Ecto neural progenitor cell (in vitro differentiated cells): ENCODE measurements at places on chromosomes 3 and 15.

GRCh38 chr3:59235634-59236012 lies 185.8 kb upstream of the CFAP20DC start:
- no peak for DNase-seq

- DNase-seq, result peak; percentile 72
Measured at GRCh38 chr3:193673845-193674244, 80.8 kb downstream of the OPA1 start.

GRCh38 chr3:33173103-33173502 lies 45.5 kb downstream of the SUSD5 start:
- no peak for DNase-seq

GRCh38 chr3:57986261-57986660 lies 22.0 kb upstream of the FLNB start:
- DNase-seq, result no peak

DNA sequence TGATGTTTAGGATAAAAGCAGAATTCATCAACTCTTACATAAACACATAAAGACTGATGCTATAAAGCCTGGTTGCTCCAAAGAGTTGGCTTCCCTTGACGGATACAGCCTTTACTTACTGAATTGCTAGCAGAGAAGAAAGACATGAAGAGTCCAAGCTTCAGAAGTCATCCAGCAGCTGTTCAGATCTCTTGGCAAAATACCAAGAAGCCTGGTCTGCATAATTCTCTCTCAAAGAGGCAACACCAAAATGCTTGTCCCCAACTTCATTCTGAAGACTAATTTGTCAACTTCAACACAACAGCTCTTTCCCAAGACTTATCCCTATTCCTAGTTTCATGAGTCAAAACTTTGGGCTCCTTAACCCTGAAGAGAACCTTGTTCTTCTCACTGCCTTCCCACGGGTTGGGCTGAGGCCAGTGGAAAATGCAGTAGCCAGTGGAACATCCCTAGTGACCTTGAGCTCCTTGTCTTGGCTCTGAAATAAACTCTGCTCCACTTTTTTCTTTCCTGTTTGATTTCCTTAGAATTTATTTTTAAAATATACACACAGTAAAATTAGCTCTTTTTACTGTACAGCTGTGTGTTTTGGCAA lies 119.2 kb upstream of the THBS1 start:
- no peak for DNase-seq

DNA sequence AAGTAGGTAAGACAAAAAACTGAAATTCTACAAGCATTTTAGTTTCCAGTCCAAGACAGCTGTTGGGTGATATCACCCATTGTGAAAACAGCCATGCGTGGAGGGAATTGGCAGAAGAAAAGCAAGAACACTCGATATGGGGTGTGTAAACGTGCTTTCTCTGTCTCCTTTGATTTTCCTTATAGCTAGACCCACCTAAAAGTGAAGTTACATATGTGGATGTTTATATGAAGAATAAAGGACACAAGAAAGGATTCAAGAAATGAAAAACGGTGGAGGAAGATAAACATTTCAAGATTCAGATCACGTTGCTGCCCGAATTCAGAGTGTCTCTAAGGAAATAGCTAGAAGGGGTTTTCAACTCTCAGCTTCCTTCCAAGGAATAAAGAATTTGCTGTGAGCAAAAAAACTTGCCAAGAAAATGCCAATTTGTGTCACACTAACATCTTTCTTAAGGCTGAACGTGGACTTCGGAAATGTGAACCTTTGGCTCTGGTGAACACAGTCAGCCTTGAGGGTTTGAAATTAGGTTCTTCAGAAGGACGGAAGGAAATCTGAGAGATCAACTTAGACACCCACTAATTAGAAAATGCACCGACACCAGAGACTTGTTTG lies 269.0 kb upstream of the ADAMTS9 start:
- no peak for DNase-seq

DNA sequence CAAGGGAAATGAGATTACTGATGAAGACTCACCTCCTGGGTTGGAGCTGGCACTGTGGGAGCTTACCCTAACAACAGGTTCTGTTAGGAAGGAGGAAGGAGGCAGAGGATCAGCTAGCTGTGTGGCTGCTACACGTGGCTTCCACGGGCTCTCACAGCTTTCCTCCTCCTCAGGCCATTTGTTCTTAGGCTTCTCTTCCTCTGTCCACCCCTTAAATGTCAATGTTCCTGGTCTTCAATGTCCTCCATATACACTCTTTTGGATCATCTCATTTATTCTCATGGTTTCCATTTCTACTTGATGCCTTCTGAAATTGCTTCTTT lies 5.0 kb downstream of the PIGZ start:
- DNase-seq, result no peak

- no peak for DNase-seq
Measured at GRCh38 chr3:96267577-96267976, 546.8 kb upstream of the EPHA6 start.

DNA sequence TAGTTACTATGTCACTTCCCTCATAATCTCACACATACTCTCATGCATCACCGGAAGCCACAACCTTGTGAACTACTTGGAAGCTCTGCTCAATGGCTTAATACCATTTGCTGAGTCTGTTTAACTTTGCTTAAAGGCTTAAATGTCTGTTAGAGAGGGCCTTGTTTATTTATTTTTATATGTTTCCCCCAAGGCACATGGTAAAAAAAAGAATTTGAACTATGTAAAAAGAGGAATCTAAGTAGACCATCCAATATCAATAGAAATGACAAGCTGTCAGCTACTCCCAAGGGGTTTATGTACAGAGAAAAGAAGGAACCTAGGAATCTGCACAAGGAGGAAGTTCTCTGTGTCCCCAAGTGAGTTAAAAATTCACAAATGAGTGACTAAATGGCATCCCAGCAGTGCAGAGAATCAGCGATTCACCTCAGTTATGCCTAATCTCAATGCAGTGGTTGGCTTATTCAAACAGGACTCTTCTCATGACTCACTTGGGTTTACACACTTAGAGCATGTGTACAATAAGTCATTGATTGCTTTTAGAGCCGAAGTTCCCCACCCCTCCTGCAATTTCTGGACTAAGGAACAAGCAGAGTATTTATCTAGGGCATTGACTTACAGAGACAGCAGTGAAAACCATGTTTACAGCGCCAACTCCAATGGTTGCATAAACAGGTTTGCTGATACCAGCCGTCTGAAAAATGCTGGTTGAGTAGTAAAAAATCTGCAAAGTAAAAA lies 24.4 kb downstream of the SLC2A2 start:
- no peak for DNase-seq

GRCh38 chr3:197465996-197466549 lies 89.7 kb downstream of the BDH1 start:
- no peak for DNase-seq

GRCh38 chr3:60641354-60641753 lies 609.9 kb downstream of the FHIT start:
- no peak for DNase-seq

GRCh38 chr3:191848818-191849217 lies 387.9 kb downstream of the PYDC2 start:
- no peak for DNase-seq

DNA sequence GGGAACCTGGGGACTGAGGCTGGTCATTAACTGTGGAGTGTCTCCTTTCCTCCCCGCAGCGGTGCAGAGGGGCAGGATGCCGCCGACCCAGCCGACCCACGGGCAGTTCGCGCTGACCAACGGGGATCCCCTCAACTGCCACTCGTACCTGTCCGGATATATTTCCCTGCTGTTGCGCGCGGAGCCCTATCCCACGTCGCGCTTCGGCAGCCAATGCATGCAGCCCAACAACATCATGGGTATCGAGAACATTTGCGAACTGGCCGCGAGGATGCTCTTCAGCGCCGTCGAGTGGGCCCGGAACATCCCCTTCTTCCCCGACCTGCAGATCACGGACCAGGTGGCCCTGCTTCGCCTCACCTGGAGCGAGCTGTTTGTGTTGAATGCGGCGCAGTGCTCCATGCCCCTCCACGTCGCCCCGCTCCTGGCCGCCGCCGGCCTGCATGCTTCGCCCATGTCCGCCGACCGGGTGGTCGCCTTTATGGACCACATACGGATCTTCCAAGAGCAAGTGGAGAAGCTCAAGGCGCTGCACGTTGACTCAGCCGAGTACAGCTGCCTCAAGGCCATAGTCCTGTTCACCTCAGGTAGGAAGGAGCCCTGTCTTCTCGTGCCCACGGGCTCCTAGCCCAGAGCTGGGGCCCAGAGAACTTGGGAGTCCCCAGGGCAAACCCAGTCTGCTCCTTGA lies 3.7 kb downstream of the NR2F2 start:
- no peak for DNase-seq

DNA sequence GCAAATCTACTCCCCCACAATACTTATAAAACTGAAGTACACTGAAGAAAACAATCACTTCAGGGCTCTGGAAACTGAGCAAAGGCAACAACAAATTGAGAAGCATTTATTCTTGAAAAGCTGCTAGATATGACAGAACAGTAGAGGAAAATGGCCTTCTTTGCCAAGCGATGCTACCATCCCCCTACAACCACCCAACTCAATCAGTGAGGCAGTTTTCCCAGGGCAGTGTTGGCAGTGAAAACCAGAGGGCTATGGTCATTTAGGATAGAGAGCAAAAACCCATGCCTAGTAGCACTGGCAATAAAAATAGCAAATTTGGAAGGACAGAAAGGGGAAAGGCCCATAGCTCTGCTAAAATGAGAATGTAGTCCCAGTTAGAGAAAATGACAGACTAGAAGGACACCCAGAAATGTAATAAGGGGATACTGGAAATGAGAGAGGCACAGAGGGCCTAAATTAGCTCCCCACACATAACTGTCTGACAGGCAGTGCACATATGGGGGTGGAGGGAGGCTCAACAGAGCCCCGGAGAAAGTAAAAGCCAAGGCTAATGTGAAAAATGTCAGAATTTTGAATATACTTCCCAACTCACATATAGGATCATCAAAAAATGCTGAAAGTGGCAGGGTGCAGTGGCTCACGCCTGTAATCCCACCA lies 143.5 kb downstream of the GSK3B start:
- DNase-seq, result no peak

- no peak for DNase-seq
Measured at GRCh38 chr3:67655364-67656121, 1.1 kb upstream of the SUCLG2 start.

DNA sequence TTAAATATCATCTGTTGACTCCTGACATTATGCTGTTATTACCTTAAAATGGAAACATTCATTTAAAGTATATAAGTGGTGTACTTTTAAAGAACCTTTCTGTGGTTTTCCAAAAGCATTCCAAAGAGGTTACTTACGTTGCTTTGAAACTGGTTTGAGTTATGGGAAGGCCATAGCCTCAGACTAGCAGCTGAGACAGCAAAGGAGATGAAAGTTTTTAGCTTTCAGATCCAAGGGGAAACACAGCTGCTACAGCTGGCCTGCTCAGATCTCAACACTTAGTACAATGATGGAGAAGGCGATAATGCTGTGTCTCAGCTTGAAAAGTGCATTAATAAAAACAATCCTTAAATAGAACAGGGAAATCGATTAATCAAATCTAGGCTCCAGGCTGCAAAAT lies 921.1 kb downstream of the ROBO1 start:
- no peak for DNase-seq

- peak; percentile 69 for DNase-seq
Measured at GRCh38 chr15:57541805-57542504, 49.7 kb upstream of the MYZAP start.

GRCh38 chr15:63381301-63382204 lies at the start of gene CA12:
Gene CA12 (minus strand): TSS chr15:63381846. CDS start chr15:63381720, 126 bp downstream.
- DNase-seq, result peak; percentile 66

DNA sequence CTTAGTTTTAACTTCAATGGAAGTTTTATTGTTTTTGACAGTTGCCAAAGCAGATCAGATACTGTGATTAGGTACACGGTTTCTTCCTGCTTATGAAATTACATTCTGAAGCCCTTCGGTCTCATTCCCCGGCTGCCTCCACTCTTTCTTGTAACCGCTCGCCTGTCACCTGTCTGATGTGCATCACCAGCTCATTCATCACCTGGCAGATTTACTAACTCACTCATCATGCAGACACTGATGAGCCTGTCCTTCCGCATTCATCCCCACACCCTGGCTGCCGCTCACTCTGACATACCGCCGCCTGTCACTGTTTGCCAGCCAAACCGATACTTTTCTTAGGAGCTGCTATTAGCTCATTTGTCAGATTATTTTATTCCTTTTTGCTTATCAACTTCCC lies 82.8 kb upstream of the NSMCE3 start:
- no peak for DNase-seq

DNA sequence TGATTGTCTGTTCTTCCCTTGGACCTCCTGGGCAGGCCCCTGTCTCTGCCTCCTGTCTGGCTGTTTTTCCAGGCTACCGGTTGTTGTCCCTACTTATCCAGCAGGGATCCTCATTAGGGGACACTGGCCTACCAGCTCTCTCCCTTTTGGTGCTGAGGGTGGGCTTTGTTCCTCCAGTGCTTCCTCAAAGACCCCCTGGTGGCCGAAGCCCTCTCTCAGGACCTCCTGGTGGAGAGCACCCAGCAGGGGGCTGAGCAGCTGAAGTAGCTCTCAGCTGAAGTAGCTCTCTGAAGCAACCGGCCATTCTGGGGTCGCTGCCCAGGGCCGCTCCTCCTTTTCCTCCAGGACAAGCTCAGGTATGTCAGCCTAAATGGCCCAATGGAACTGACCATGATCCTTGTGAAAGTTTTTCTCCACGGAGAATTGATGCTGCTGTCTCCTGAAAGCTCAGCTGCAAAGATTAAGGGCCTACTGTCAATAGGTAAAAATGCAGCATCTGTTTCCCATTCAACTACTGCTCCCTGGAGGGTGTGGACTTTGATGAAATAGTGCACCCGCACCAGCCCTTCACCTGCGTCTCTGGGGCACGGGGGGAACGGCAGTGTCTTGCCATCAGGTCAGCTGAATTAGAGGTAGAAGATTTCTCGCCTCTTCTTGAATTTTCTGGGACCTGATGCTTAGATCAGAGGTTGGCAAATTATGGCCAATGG lies 27.6 kb downstream of the ARNT2 start:
- no peak for DNase-seq

- no peak for DNase-seq
Measured at GRCh38 chr3:67228136-67228535, 230.0 kb downstream of the KBTBD8 start.

DNA sequence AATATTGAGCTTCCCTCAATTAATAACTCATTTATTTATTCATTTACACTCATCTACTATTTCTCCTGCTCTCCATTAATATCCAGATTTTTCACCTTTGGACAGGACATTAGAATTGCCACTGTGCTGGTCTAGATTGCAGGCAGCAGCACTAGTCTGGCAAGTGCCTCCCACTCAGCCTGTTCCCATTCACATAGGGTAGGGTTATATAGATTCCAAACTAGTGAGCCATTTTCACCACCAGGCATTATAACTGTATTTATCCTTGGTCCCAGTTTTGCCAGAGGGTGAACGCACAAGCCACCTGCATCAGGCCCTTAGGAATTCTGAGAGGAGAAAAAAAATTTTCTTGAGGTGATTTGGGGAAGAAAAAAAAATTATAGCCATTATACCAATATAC lies 44.5 kb downstream of the ANAPC13 start:
- DNase-seq, result no peak

DNA sequence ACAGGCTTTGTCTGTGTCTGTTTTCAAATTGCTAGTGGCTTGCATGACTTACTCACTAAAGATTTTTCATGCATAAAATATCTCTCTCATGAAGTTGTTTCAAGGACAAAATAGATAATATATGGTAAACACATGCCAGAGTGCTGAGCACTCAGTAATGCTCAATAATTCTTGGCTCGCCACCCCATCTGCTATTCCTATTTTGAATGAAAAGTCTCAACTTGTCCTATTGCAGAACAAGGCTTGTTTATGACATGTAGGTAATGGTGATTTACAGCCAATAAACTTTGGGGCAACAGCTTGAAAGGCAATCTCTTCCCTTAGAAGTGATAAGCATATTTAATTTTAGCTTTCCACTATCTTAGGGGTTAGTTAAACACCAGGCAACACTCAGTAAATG lies 789.0 kb upstream of the ROBO1 start:
- no peak for DNase-seq

GRCh38 chr15:53312707-53313106 lies 446.8 kb downstream of the WDR72 start:
- DNase-seq, result no peak
